Renal cortex interstitium (tissue), 15 donors: ENCODE measurements at places on chromosomes 7 and 10.

DNA sequence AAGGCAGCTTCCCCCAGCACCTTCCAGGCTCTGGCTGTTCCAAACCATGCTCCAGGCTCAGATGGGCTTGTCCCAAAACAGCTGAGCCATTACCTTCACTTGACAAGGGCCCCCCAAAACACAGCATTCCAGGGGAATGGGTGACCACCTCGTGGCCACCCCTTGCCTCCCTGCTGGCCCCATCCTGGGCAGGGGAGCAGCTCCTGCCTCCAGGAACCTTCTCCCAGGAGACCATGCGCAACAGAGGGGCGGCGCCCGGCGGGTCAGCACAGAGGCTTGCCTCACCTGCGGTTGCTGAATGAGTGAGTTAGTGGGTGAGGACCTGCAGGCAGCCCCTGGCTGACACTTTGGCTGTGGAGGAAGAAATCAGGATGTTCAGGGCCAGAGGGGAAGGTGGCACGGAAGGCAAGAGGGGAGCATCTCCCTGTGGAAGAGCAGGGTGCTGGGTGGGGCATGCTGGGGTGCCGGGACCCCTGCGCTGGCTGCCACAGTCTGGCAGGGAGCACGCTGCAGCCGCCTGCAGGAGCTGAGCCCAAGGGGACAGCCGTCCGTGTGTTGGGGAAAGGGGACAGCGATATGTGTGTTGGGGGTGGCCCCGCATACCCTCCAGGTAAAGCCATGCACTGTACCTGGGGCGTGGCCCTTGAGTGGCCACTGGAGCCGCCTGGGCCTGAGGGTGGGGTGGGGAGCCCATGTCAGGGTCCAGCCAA is 54.7 kb downstream of the PWWP2B start:
- no peak for DNase-seq

DNA sequence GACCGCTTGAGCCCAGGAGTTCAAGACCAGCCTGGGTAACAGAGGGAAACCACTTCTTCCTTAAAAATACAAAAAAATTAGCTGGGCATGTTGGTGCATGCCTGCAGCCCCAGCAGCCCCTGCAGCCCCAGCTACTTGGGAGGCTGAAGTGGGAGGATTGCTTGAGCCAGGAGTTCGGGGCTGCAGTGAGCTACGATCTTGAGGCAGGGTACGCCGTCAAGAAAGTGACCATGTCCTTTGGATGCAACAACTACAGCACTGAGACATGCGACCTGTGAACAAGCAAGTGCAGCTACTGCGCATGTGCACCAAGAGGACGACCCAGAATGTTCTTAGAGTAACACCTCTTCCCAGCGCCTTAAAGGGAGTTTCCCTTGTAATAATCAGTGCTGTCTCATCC is 66.6 kb upstream of the ZNF479 start:
- DNase-seq, result no peak

- no peak for DNase-seq
These were observed 239.2 kb upstream of the GLI3 start for GRCh38 chr7:42476255-42476654.

DNA sequence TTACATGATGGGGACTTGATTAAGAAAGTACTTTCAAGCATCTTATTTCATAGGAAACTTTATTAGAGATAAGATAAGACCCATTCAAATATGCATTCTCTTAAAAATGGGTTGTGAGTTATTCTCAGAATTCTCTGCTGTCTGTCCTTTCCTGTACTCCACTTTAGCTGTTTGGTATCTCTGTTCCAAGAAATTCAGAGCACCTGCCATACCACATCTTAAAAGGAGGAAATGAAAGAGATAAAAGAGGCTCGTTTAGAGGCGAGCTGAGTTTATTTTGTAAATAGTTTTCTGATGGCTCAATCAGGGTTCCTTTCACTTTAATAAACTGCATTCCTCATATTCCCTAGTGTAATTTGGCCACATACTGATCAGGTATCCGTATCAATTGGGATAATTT is 87.2 kb downstream of the MDFIC start:
- no peak for DNase-seq

DNA sequence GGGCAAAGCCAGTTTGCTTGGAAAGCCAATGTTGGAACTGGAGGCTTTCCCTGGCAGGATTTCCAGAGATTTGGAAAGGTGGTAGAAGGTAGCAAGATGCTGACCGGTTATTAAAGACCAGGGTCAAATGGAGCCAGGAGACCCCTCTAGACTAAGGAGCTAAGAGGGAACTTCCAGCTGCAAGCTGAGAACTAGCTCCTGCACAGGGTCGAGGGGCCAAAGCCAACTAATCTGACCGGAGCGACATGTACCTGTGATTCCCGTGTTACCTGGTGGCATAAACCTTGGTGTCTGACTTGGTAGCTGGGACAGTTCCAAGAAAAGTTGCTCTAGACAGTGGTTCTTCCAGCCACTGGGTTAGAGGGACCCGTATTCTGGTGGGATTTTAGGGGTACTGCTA is 41.8 kb downstream of the SPDYE5 start:
- DNase-seq, result no peak

DNA sequence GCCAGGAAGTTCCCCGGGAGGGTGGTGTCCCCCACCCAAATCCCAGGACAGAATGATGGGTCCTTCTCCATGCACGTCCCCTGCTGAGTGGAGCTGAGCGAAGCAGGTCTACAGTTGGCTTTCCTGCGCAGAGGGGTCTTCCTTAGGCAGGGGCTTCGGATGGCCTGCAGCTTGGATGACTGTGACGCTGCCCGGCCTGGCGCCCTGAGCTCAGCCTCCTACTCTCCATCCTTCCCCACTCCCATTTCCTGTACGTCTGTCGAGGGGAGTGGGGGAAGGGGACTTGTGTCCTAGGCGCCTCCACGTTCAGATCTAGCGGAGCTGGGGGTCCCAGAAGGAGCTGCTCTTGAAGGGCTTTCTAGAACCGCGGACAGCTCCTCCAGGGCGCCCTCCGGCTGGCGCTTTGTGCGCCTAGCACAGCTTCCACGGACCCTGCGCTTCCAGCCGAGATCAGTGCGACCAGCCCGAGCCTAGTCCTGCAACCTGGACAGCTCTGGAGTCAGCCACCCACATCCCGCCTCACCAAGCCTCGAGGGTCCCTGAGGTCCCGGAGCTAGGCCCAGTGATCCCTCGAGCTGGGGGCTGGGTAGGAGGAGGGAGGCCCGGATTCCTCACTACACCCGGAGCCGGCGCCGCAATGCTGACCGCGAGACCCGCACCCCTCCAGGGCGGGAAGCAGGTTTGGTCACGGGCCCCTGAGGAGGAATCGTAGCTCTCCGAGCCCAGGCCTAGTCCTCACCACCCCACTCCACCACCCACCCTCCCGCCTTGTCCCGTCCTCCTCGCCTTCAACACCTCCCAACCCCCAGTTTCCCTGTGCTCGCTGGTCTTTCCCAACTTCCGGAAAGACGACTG is 1.9 kb downstream of the GRID1 start:
- no peak for DNase-seq

- peak; percentile 18 for DNase-seq
These were observed 1.6 kb downstream of the GLUD1 start for GRCh38 chr10:87092861-87093631.

GRCh38 chr7:36810489-36810888 is 86.2 kb upstream of the AOAH start:
- no peak for DNase-seq

DNA sequence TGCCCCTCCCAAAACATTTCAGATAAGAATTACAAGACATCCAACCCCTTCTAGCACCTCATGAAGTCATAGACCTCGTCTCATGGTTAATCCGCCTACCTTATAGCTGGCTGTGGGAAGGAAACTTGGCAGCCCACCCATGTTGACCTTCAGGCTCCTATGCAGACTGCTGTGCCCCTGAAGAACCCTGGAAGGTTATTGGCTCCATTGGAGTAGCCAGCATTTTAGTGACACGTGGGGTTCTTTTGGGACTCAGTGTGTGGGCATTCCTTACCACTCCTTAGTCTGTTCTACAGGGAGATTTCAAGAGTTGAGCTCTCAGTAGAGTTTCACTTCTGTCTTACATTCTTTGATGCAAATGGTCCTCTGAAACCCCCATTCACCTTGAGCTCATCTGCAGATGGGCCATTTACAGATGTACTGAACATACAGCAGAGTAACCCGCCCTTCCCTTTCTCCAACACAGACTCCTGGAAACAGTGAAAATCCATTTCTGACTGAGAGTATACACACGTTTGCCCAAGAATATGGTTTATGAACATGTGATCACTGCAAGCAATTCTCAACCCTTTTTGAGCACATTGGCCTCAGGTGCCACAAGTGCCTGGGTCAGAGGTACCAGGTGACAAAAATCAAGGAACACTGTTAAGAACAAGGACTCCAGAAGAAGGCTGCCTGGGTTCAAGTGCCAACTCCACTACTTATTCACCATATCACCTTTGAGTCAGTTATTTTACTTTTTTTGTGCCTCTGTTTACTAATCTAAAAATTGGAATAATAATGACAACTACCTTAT is 54.0 kb upstream of the HECW1 start:
- DNase-seq, result no peak

GRCh38 chr7:150401424-150401790 is 22.3 kb downstream of the ZNF775 start:
- no peak for DNase-seq

DNA sequence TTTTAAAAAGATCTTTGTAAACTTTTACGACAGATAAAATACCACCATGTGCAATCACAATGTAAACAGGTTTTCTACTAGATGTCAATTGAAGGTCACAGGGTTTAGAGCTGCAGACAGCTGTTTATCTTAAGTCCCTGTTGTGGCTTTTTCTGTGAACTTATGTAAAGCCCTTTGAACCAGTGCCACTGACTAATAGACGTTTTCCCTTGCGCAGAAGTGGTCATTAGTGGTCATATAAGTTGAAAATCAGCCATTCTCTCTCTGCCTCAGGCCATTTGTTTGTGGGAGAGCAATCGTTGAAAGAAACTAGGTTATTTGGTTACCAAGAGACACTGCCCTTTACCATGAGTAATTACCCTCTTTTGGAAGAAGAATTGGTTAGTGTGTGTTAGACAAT is 23.9 kb downstream of the CACNB2 start:
- DNase-seq, result no peak

GRCh38 chr7:150345012-150345411 is 3.6 kb upstream of the RARRES2 start:
- DNase-seq, result no peak

- DNase-seq, result no peak
These were observed 16.2 kb upstream of the SLC26A4 start for GRCh38 chr7:107644309-107644974.

GRCh38 chr7:35521941-35522340 is 173.0 kb downstream of the HERPUD2 start:
- no peak for DNase-seq

DNA sequence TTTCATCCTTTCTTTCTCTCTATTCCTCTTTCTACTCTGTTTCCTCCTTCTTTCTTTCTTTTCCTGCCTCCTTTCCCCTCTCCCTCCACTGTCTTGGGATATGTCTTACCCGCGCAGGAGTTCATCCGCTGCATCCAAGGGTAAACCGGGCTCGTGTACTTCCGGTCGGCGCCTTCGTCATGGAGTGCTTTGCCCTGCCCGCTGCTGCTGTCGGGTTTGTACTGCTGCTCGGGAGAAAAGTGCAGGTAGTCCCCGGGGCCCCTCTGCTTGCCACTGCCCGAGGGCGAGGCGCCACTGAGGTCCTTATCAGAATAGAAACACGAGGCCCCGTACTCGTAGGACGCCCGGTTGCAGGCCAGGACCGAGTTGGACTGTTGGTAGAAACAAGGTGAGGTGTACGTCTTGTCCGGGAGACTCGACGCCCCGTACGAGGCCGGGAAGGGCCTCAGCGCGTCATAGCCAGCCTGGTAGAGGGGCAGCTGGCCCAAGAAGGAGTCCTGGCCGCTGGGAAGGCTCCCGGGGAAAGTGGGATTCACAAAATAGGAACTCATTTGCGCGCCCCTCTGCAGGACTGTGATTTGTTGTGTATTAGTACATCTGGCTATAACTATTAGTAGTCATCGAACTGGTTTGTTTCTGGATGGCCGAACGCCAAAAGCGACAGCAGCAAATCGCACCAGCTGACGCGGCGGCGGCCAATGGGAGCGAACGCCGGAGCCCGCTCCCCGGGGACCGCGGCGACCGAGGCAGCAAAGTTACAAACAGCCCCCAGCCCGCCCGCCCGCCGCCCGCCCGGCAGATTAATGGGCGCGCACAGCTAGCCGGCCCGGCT is at the start of gene HOXA6:
Gene HOXA6 (minus strand): TSS at position 576 of the 832 bp plus-strand sequence. CDS start 25 bp downstream, at position 551.
- no peak for DNase-seq

DNA sequence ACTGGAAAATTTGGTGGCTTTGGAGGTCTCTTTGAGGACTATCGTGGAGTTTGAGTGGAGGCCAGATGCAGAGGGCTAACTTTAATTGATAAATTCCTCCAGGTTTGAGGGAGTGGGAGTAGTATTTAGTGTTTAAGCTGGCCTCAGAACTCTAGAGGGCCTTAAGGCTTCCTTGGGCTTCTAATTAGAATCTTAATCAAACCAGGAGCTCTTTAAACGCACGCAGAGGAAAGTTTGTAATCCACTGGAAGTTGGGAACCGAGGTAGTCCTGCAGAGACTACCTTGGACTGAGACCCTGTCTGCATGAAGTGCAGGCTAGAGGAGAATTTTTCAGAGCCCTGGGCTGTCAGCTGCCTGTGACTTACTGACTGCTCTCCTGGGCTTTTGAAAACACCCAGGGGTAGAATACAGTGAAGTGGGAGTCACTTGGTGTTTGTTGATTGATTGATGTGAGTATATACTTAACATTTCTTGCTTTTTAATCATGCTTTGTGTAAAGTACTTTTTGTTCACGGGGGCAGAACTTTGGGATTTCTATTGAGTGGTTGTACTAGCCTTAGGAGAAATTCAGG is 5.9 kb downstream of the SPAG6 start:
- no peak for DNase-seq

DNA sequence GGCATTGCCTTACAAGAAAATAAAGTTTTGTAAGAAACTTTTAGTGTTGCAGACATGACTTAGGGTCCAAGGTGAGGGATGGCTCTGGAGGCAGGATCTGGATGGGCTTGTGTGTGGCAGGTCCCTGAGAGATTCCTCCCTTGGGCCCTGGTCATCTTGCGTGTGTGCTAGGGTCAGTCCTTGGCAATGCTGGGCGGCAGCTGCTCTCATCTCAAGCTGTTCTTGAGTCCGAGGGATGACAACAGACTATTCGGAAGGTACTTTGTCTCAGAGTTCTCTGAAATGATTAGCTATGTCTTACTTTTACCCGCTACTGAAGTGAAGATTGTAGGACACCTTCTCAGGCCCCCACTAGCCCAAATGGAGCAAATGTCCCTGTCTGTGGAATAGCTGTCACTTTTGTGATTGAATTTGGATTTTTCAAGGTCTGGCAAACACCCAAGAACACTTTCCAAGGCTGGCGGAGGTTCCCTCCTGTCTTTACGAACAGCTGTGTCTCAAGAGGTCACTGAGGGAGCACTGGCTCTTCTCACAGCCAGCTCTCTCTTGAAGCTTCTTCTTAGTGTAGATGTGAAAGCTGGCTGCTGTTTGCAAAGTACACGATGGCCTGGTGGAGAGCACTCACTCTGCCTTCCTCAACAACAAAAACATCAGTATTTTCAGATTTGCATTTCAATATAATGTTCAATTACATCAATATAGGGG is 253.6 kb downstream of the STK31 start:
- DNase-seq, result no peak

DNA sequence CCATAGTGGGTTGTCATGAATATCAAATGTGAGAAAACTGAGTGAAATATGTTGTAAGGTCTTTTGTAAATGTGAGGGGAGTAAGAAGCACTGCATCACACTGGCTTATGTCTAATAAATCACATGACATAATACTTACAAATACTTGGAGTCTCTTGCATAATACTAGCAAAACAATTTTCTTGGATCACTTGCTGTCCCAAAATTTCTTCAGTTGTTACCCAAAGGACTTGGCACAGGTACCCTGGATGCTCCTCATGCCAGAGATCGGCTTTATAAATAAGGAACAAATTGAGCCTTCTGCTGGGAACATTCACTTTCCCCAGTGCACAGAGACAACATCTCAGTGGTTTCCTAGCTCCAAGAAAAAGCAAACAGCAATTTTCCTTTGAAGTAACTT is 5.0 kb upstream of the LRIT2 start:
- DNase-seq, result no peak
